ENCODE measurements at places on chromosomes 2 and 18.

DNA sequence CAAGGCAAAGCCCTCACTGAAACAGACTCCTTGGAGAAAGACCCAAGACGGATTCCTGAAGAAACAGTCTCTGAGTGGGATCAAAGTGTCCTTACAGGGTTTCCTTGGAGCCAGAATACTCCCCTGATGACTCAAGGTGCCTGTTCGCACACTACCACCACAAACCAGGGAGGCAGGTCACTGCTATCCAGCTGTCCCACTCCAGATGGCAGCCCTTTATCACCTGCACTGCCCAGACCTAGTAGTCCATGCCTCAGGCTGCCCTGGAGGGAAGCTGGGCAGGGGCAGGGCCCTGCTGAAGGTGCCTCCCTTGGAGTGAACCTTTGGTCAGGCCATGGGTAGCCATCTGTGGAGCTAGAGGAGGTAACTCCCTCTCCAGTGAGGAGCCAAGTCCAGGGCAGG lies 34.1 kb downstream of the TRABD2A start:
- DNase-seq, result no peak

GRCh38 chr2:9617749-9618148 lies 13.0 kb downstream of the YWHAQ start:
- DNase-seq, result no peak

DNA sequence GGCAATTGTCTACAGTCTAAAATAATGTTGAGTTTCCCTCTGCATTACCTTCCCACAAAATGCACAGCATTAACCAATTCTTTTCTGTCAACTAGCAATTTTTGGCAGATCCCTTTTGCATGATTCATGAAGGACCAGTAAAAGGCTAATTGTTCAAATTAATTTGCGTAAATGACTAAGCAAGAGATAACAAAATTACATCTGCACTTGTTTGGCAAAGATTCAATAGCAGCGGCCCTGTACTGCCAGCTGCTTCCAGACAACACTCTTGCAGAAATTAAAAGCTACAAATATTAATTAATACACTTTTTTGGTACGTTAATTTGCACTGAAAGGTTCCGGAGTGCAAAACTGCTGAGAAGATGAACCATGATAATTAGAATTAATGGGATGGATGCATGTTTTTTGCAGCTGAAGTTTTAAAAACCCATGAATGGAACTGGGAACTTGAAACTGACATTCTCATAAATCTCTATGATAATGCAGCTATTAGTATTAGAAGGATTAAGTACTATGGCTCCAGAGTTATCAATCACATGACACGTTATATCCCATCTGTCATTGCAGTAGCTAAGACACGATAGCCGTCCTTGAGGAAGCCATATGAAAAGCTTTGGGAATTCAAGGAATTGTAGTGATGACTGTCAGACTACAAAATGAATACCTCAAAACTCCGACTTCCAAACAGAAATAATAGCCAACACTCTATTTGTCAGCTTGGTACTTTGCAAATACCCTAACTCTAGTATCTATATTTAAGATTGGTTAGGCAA lies 1268.3 kb upstream of the ACVR2A start:
- DNase-seq, result no peak

GRCh38 chr2:202299712-202300111 lies 34.1 kb downstream of the NOP58 start:
- no peak for DNase-seq

DNA sequence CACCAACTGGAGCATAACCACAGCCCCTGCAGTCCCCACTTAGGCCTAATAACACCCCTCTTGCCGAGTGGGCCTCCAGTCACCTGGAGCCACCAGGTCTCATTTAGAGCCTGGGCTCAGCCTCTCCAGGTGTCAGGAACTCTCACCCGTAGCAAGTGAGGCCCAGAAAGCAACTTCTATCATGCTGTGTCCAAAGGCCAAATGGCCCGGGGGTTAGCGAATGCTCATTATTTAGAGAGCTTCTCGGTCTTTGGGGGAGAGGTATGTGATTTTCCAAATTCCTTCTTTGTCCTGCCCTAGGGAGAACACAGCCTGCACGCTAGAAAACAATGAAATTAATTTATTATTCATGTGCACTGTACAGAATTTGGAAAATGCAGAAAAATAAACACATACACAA lies 109.9 kb upstream of the PTPRM start:
- no peak for DNase-seq

DNA sequence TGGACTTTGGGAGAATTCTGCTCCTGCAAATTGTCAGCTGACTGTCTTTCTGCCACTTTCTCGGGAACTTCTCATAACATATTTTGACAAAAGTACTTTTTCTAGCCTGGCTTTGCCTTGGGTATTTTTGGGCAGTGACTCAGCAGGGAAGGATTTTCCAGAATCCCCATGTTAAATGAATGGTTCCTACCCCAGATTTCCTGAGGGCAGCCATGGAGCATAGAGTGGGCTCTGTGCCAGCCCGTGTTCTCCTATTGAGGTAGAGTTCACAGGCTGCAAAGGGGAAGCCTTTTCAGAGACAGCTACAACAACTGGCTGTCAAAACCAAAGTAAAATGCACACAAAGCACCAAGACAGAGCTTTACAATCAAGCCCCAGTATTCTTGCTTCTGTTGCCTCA lies 59.8 kb downstream of the BMP10 start:
- DNase-seq, result no peak

- no peak for DNase-seq
Measured at GRCh38 chr2:119256582-119256921, 32.9 kb downstream of the STEAP3 start.

DNA sequence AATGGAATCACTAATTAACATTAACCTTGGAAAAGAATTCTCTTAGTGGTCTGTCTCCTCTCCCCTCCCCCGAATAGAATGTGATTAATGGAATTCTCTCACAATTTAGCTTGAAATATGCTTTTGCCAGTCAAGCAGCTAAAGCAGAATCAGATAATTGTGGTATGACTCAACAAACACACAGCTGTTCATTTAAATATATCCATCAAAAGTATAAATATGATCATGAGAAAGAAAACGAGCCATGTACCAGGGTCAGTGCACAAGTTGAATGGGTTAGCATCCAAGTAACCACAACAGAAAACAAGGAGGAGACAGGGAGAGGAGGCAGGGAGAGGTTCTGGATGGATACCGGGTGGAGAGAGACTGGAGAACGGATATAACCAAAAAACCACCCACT lies 66.9 kb downstream of the ACVR1 start:
- no peak for DNase-seq

DNA sequence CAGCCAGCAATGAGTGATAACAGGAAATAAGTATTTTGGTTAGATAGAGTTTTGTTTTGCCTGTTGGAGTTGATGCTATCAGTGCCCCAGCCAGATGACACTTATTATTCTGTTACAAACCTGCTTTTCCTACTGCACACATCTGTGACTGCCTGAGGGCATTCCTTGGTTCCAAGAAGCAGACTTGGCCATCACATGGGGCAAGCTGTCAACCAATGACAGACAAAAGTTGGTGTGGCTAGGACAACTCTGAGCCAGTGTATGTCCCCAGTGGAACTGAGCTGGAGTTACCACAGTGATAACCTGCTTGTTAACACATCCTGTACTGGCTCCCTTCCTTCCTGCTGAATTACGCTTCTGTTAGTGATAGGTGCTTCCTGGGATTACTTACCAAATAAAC lies 54.5 kb downstream of the FAM171B start:
- DNase-seq, result no peak

DNA sequence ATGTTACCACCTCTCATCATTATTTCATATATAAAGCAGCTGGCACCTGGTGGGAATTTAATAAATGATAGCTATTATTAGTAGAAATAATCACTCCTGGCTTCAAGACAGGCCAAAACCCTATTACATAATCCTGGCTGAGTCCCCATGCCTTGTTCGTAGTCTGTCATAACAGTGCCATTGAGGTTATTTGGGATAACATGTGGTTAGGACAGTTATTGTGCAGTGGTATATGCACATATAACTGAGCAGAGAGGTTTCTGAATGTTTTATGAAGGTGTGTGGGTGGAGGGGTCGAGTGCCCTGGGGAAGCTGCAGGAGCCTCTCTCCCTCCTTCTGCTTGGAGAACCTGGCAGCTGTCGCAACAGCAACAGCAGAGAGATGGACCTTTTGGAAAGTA lies 162.4 kb upstream of the NABP1 start:
- DNase-seq, result no peak

GRCh38 chr2:229689307-229689839 lies 25.0 kb downstream of the DNER start:
- no peak for DNase-seq

DNA sequence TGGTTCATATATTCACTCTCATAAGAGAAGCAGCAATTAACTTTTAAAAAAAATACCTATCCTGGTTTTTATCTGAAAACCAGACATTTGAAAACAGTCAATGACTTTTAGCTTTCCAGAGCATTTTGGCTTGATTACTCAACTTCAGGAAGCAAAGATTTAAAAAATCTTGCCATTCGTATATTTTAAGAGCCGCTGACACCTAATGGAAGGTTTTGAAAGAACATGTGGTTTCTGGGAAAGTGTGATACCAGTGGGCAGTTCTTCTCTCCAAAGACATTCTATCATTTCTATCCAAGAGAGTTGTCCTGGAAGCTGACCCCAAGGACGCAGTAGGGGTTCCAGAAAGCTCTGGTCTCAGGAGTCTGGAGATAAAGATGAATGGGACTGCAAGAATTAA lies 234.7 kb downstream of the TTC32 start:
- DNase-seq, result no peak

GRCh38 chr2:50018292-50018691 lies 864.0 kb upstream of the FSHR start:
- DNase-seq, result no peak

- no peak for DNase-seq
Measured at GRCh38 chr2:136651456-136652010, 113.8 kb upstream of the THSD7B start.

DNA sequence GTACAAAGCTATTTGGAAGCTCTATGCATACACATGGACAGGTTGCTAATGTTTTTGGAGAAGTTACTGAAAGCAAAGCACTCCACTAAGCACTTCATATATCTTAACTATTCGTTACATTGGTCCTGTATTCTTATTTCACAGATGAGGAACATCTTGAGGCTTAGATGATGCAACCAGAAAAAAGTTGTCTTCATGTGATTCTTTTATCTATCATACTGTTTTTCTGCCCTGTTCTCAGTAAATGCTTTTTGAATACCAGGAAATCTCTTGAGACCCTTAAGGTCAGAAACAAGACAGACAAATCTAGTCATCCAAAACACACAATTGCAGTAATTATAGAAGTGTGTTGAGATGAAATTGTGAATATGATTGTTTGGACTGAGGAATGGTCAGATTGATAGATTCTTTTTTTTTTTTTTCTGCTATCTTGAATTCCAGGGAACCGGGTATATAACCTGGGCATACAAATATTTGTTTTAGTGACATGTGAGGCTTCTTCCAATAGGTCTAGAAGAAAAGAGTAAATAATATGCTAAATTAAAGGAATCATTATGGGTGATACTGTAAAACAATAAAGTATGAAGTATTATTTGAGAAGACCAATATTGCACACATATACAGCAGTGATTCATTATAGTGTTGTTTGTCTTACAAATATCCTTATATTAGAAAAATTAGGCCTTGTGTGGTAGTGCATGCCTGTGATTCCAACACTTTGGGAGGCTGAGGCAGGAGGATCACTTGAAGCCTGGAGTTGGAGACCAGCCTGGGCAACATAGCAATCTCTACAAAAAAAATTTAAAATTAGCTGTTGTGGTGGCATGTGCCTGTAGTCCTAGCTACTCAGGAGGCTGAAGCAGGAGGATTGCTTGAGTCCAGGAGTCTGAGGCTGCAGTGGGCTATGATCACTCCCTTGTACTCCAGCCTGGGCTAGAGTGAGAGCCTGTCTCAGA lies 33.7 kb downstream of the EHBP1 start:
- DNase-seq, result no peak

DNA sequence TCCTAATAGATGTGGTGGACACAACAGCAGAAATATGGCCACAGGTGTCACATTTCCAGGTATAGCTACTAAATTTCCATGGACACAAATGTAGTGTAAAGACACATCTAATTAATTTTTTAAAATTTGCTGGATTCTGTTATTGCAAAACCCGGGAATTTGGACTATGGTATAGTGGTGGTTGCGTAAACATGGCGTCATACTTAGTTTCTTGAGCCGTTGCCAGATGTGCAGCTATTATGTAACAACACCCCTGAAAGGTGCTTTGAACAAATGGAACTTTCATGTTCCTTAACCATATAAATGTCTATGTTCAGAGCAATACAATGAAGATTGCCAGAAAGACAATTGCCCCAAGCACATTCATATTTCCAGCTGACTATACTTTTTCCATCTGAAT lies 85.9 kb downstream of the HRH4 start:
- no peak for DNase-seq

GRCh38 chr2:138209009-138209408 lies 244.7 kb downstream of the HNMT start:
- DNase-seq, result no peak

DNA sequence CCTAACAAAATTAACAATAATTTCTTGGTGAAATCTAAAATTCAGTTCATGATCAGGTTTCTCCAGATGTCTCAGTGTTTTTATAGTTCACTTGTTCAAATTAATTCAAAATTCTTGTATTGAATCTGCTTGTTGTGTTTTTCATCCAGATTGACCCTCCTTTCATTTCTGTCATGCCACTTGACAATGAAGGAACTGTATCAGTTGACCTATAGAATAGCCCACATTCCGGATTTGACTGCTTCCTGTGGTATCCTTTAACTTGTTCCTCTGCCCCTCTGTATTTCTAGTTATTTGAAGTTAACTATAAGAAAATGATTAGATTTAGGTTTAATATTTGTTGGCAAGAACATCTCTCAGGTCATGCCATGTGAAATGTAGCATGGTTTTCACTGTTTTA lies 53.3 kb downstream of the TWSG1 start:
- no peak for DNase-seq

DNA sequence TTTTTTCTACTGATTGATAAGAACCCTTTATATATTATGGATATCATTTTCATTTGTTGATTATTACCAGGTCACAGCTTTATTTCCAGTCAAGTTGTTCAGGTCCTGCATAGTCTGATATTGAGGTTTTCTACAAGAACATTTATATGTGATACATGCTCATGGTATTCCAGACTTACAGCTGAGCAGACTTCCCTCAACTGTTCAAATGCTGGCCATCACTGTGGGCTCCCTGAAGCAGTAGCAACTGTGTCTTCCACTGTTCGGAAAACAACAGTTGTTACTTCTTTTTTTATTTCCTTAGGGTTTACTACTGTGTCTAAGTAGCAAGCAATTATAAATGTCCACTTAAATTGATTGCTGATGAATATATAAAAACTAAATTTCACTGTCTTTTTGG lies 79.5 kb downstream of the DGKD start:
- DNase-seq, result no peak

Data from stimulated activated CD4-positive, alpha-beta T cell treated with anti-CD3 and anti-CD28 coated beads, Interleukin-1b, Interleukin-23, amount 100 ng/mL, for 1 hour (primary cell).